ENCODE measurements at places on chromosomes 6 and 20.

DNA sequence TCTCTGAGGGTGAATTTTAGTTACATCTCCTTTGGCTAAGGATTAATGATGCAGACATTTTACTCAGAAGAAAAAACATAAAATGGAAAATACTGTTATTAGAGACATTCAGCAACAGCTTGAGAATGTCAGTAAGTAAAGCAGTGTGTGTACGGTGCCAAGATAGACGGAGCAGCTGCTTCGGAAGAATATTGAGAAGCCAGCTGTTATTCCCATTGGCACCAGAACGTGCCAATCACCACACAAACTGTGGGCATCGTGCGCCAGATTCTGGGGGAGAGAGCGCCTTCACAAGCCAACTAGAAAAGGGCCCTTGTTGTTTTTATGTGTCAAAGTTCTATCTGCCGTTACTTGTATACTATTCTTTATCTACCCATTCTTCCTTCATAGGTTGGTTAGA, 163.4 kb downstream of the MTFR2 start:
- no peak for DNase-seq

GRCh38 chr6:44304282-44305199, 8.6 kb downstream of the AARS2 start:
- no peak for DNase-seq

GRCh38 chr6:14596410-14596809, 478.8 kb downstream of the CD83 start:
- peak; percentile 46 for DNase-seq

DNA sequence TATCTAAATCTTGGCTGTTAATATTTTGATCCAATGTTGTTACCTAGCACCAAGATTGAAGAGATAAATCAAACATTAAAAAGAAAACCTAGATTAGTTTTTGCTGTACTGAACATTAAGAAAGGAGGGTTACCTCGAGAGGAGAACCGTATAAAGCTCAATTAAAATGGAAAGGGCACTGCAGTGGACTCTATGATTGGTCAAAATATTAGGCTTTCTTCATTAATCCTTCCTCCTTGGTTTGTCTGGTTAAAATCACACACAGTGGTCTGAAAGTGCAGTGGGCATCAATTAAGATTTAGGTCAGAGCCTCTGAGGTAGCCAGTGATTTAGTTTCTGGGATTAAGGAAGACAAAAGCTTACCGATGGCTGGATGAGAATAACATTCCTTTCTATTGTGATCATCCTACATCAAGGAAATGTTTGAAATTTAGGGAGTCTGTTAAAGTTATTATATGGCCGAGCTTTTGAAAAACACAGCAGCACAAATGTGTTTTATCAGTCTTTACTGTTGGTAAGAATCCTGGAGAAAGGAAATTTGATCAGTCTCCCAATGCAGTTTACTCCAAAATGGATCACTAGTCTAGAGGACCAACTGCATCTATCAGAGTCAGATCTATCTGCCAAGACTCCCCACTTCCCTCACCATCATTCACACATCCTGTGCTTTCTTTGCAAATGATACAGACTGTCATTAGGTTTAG, 134.6 kb upstream of the NEDD9 start:
- no peak for DNase-seq

DNA sequence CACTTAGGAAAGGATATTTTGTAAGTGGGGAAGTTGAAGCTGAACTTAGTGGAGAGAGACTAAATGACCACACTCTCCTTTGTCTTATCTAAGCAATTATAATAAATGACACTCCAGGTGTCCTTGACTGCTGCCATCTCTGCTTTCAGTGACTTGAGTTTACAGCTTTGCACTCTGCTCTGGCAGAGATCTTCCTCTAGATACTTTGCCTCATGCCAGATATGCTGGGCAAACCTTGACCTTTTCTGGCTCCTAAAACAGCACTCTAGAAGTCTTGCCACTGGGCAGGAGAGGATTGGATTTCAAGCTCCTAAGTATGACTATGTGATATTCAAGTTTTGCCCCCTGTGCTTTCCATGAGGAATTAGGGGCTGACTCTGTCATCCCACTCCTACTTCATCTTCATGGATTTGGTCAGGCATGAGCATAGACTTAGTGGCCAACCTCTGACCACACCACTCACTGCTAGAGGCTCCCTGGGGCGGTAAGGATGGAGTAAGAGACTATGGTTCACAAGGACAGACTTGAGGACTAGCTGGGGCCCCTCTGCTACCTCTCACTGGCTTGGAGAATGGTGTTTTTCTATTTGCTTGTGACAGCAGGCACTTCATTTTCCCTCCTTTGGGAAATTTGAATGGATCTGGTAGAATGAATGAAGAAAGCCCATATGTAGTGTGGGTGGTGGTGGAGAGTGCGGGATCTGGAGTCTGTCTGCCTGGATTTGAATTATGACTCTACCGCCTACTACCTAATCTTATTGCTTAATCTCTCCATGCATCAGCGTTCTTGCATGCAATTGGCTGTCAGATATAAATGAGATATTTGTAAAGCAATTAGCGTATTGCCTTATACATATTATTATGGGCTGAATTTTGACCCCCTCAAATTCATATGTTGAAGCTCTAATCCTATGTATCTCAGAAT, 191.4 kb downstream of the REV3L start:
- DNase-seq = no peak

GRCh38 chr6:120875900-120876299, 458.4 kb downstream of the TBC1D32 start:
- no peak for DNase-seq

DNA sequence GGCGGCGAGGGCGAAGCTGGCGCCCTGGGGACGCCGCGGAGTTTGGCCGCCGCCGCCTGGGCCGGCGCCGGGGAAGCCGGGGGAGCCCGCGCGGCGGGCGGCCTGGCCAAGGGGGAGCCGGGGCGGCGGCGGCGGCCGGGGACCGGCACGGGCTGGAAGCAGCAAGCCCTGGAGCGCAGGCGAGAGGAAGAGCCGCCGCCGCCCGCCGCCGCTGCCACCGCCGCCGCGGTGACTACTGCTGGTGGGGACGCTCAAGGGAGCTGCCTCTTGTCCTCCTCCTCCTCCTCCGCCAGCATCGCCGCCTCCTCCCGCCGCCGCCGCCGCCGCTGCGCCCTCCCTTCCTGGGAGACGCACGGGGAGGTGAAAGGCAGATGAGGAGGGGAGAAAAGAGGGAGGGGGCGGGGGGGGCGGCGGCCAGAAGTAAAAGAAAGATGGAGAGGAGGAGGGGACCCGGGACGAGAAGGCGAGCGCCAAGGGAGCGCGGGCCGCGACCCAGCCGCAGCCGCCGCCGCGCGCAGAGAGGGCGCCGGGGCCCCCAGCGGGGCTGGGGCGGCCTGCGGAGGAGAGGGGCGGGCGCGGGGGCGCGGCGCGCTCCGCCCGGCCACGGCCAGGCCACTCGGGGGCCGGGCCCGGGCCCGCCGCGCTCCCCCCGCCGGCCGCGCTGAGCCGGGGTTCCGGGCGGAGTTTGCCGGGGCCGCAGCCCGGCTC, 846 bp downstream of the PDE10A start:
- DNase-seq = no peak

All from epithelial cell of proximal tubule (primary cell).